ENCODE measurements at places on chromosomes 4 and X.
A peak's percentile ranks its signal among the peaks of the same experiment; 100 is the strongest.

- no peak for DNase-seq
Measured at GRCh38 chr4:177225605-177226004, 84.1 kb upstream of the NEIL3 start.

- peak; percentile 11 for DNase-seq
Measured at GRCh38 chrX:16484338-16484737, 165.6 kb upstream of the S100G start.

DNA sequence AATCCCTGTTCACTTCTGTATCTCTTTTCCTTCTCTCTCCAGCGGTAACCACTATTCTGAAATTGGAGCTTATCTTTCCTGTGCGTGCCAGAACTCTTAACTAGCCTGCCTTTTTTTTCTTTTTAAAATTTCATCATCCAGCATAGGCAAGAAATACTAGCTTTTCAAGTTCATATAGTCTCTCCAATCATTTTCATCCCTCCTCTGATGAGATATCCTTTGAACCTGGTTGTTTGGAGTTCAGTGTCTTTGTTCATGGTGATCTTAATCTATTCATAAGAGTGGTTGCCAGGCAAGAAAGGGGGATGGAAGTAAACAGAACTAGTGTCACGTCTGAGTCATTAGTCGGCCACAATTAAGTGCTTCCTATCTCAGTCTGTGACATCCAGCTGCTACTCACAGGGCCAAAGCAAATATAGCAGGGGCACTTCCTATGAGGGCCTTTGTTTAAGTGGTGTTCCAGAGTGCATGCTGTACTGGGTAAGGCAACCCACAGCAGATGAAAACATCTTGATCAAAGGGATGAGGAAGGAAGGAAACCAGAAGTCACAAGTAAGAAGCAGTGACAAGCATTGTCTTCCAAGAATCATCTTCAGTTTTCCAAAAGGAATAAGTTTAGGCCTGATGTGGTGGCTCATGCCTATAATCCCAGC, 56.4 kb upstream of the XIAP start:
- no peak for DNase-seq

DNA sequence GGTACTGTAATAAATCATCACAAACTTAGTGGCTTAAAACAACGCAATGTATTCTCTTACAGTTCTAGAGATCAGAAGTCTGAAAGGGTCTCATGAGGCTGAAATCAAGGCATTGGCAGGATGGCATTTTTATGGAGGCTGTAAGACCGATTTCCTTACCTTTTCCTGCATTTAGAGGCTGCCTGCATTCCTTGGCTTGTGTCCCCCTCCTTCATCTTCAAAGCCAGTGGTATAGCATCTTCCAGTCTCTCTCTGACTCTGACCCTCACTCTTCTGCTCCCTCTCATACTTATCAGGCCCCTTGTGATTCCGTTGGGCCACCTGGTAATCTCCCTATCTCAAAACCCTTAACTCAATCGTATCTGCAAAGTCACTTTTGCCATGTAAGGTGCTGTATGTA, 258.2 kb upstream of the JADE1 start:
- no peak for DNase-seq

GRCh38 chr4:153318696-153319320, 25.7 kb upstream of the MND1 start:
- DNase-seq, result no peak

GRCh38 chr4:182884040-182884439, 33.1 kb downstream of the DCTD start:
- no peak for DNase-seq

DNA sequence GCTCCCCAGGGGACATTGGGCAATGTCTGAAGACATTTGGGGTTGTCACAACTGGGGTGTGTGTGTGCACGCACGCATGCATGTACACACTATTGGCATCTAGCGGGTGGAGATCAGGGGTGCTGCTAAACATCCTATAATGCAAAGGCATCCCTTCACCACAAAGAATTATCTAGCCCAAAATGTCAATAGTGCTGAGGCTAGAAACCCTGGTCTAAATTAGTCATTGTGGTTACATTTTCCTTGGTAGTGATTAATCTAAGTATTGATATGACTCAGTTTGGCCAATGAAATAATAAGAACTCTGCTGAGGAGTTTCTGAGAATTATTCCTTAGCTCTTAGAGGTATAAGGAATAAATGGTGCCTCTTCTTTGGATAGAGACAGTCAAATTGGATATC, 200.2 kb downstream of the CLCN4 start:
- no peak for DNase-seq

DNA sequence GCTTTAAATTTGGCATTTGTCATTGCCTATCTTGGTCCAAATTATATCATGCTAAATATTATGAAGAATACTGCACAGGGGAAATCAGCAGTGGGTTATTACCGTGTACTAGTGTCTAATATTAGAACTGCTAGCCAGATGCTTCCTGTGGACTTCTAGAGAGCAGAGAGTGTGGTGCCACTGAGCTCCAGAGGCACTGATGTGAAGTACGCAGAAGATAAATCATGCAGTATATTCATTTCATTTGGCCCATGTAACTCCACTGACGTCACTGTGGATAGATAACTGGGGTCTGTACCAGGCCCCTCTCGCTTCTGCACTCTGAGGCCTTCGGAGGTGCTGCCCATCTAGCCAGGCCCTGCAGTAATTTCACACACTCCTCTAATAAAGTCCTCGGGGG, 80.0 kb downstream of the ALPK1 start:
- DNase-seq, result no peak

GRCh38 chr4:155632310-155632840, 34.3 kb upstream of the GUCY1A1 start:
- DNase-seq, result no peak

GRCh38 chr4:79178760-79179159, 147.1 kb downstream of the NAA11 start:
- no peak for DNase-seq

GRCh38 chr4:155999725-156000124, 46.1 kb upstream of the CTSO start:
- DNase-seq, result no peak

DNA sequence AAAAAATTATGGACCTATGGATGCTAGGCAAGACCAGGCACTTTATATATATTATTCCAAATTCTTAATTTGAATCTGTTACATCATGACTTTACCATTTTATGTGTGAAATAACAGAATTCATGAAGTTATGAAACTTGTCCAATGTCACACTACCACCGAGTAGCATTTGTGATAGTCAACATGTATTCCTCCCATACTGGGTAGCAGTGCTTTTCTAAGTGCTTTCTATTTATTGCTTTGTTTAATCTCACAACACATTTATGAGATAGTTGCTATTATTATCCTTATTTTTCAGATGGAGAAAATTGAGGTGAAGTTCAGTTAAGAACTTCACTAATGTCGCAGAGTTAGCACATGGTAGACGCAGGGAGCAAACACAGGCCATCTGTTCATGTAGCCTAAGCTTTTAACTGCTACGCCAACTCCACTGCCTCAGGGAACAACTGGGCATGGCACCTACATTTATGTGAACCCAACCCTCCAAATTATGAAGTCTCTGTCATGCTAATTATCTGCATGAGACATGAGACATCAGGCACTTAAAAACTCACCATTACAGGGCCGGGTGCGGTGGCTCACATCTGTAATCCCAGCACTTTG, 20.8 kb downstream of the GUCY1A1 start:
- DNase-seq, result no peak

DNA sequence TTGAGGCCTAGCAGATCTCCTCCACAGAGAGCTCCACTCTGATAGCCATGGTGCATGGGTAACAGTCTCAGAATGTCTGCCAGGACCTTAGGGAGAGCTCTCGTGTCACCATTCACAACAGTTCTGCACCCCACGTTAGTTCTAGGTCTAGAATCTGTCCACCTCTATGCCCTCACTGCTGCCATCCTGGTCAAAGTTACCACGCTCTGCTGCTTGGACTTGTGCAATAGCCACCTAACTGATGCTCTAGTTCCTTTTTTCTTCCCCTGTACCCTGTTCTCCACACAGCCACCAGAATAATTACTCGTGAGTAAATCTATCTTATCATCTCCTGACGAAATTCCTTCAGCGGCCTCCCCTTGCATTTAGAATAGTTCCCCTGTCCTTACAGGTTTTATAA, 268.8 kb upstream of the GATB start:
- no peak for DNase-seq

GRCh38 chrX:21993265-21993664, 38.9 kb upstream of the PHEX start:
- DNase-seq, result no peak

GRCh38 chr4:38612646-38613414, 51.2 kb upstream of the KLF3 start:
- DNase-seq, result no peak

GRCh38 chrX:38271154-38271716, 50.6 kb upstream of the SRPX start:
- DNase-seq, result no peak

GRCh38 chr4:16262188-16262587, 35.9 kb upstream of the TAPT1 start:
- no peak for DNase-seq

DNA sequence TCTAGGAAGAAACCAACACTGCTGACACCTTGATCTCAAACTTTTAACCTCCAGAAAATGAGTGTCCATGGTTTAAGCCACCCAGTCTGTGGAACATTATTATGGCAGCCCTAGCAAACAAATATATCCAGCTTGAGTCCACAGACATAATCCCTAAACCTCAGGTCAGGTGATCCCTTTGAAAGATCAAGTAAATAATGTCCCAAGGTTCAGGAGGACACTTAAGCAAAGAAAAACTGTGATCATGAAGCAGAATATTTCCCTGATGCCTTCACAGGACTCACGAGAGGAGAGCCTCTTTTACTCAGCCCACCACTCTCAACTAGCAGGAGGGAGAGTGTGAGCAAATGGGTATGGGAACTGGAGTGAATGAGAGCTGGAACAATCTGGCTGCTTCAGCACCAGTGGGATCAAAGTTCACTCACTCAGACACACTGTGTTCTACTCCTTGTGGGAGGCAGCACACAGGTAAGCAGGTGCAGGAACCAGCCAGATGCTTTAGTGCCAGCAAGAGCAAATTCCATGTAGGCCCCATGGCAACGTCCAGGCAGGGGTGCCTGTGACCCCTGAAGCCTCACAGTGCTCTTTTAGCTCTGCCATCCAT, 608.4 kb downstream of the RAB28 start:
- no peak for DNase-seq
